NB4 (cell line): ENCODE measurements at places on chromosomes 11 and 22.

GRCh38 chr11:96464700-96465307 lies 75.0 kb downstream of the JRKL start:
- DNase-seq, result peak; percentile 80

- DNase-seq, result peak; percentile 22
Observed at GRCh38 chr11:69497221-69497787, 15.8 kb downstream of the LINC01488 start.

- no peak for DNase-seq
Observed at GRCh38 chr11:125272821-125273220, 108.3 kb downstream of the PKNOX2 start.

GRCh38 chr22:50242406-50242949 lies 2.3 kb downstream of the TUBGCP6 start:
- no peak for DNase-seq

DNA sequence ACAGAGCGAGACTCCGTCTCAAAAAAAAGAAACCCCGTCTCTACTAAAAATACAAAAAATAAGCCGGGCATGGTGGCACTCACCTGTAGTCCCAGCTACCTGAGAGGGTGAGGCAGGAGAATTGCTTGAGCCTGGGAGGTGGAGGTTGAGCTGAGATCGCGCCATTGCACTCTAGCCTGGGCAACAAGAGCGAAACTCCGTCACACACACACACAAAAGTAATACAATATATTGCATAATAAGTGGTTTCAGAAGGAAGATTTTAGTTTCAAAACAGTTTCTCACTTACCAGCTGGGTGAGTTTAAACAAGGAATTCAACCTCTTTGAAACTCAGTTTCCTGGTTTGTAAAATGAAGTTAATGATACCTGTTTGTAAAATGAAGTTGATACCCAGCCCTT lies 32.7 kb upstream of the HTR3A start:
- DNase-seq, result no peak

- DNase-seq, result no peak
Observed at GRCh38 chr11:2465202-2466068, 20.6 kb downstream of the KCNQ1 start.

DNA sequence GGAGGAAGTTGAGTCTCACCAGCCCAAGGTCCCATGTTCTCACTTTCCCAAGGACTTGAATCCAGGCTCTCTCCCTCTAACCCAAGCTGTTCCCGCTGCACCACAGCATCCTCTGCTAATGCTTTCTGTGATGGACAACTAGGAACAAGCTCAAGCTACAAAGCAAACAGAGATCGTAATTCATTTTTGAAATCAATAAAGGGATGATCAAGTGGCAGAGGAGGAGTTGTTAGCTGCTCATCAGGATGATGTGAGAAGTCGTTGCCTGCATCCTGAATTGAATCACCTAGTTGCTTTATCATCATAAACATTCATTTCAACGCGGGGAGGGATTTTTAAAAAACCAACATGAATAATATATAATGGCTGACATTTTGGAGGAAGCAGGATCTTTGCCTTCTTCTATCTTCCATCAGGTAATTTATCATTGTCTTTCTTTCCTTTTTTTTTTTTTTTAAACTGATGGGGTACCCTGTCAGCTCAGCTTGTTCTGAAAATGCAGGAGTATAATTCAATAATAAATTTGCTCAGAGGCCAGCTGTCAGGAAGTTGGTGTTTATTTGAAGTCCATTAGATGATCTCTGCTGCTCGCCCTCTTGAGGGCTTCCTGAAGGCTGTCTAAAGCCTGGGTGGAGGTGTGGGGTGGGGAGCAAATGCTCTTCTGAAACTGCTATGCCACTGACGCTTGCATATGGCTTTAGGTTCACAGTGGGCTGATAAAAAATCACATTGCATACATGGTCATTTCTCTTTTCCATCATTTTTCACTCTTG lies 174.4 kb upstream of the NARS2 start:
- DNase-seq, result no peak

DNA sequence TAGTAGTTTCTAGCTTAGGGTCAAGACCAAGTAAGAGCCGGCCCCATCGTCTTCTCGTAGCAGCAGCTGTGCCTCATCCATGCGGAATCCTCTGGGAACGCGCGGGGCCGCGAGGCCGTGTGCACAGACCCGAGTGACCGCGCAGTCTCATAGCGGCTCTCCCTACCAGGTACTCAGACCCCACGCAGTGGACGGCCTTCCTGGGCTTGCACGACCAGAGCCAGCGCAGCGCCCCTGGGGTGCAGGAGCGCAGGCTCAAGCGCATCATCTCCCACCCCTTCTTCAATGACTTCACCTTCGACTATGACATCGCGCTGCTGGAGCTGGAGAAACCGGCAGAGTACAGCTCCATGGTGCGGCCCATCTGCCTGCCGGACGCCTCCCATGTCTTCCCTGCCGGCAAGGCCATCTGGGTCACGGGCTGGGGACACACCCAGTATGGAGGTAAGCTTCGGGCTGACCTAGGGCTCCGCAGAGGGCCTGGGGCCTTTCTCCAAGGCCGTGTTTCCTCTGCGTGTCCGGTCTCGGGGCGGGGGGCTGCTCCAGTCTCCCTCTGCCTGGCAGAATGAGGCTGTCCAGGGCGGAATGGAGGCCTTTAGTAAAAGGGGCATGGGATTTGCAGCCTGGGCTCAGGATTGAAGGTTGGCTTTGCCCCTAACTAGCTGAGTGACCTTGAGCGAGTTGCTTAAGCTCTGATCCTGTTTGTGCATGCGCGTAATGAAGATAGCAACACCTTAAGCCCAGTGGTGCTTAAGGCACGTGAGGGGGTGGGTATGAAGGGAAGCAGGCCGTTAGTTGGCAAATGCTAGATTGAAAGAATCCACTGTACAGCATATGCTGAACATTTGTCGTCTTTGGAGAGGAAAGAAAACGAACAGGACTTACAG lies 48.9 kb downstream of the ST14 start:
- DNase-seq, result no peak

GRCh38 chr11:114033066-114033465 lies 26.4 kb upstream of the ZBTB16 start:
- no peak for DNase-seq

GRCh38 chr11:34191578-34191977 lies 86.1 kb downstream of the NAT10 start:
- no peak for DNase-seq

- DNase-seq, result no peak
Observed at GRCh38 chr11:28505232-28505631, 397.0 kb downstream of the METTL15 start.

GRCh38 chr11:108562746-108563581 lies 30.6 kb downstream of the EXPH5 start:
- DNase-seq, result peak; percentile 11

- no peak for DNase-seq
Observed at GRCh38 chr11:134001088-134001487, 44.3 kb upstream of the IGSF9B start.

- peak; percentile 99 for DNase-seq
Observed at GRCh38 chr11:77637345-77638165, at the start of gene CLNS1A. Gene CLNS1A, minus strand, starts transcription at chr11:77637794. Its CDS starts 80 bp downstream, at chr11:77637714.

DNA sequence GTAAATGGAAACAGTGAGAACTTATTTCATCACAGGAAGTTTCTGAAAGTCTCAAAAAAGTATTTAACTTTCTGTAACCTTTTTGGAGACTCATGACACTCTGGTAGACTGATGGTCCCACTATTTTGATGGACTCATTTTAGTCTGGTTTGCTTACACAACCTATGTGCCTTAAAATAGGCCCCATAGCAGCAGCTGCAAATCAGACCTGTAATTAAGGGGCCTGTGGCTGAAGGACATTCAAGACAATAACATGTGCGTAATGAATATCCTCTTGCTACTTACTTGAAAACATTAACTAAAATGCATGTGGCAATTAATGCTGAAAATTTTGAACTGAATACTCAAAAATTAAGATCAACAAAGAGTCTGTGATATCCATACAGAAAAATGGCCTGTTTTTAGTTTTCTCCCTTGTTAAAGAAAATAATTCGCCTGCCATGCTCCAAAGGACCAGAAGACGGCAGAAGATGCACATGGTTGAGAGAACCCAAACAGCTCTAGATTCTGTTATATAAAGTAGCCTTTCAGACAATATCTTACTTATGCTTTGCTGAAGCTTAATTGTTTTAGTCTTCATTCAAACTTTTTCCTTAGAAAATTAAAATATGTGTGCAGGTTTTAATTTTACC lies 568.5 kb downstream of the KCNA4 start:
- peak; percentile 4 for DNase-seq

GRCh38 chr11:111537336-111537860 lies 3.1 kb upstream of the LAYN start:
- no peak for DNase-seq

GRCh38 chr11:16598032-16598431 lies 140.4 kb upstream of the C11orf58 start:
- no peak for DNase-seq

DNA sequence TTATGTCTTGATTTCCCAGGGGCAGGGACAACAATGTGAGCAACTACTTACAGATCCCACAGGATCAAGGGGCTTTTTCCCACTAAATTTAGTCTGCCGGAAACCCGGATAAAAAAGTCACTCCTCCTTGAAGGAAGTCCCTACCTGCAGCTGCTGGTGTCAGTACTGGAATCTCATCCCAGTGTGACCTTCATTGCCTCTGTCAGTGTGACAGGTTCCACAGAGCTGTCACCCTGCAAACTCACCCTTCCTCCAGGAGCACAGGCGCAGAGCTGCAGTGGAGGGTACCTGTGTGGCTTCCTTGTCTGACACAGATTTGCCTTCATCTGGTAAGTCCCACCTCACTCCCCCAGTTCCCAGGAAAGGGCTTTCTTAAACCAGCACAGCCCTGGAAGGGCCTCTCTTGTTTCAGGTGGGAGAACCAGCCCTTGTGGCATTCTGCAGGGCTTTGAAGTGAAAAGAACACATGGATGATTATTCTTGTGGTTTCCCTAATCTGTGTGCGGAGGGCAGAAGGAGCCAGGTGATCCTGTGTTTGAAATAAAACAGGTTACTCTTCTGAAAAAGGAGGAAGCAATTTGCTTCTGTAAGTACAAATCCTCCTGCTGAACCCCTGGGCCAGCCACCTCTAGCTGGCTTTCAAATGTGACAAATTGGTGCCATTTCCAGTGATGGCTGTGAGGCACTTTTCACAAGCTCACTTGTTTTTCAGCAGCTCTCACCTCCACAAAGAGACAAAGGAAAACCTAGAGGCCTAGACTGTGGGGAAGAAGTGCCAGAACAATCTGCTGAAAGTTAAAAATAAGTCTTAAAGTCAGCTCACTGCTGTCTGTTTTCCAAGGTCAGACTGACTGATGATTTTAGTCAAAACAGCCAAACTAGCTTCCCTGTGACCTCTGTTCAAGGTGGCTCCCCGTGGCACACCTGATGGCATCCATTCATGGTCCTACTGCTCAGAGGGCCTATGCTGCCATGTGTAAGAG lies 9.2 kb upstream of the PRSS23 start:
- no peak for DNase-seq

DNA sequence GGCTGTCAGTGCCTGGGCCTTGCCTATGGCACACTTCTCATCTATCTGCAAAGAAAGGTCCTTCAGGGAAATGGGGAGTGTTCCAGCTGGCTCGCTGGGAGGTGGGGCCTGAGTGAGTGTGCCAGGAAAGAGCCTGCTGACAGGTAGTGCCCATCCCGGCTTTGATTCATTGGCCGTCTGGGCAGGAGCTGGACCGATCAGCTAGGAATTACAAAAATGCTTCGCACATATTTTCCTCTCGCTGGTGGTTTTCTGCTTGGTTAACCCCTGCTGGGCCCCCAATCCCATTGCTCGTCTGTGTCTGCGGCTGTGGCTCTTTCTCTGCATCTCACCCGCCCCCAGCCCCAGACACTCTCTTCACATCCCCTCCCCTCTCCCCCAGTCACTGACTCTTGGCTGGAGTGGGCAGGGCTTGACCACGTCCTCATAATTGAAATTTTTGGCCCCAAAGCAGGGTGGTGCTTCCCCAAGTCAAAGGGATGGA lies 10.8 kb downstream of the LIF start:
- DNase-seq, result no peak

- peak; percentile 41 for DNase-seq
Observed at GRCh38 chr22:42317008-42317407, 46.6 kb upstream of the TCF20 start.

- no peak for DNase-seq
Observed at GRCh38 chr11:65288706-65289536, 25.7 kb upstream of the CDC42EP2 start.

DNA sequence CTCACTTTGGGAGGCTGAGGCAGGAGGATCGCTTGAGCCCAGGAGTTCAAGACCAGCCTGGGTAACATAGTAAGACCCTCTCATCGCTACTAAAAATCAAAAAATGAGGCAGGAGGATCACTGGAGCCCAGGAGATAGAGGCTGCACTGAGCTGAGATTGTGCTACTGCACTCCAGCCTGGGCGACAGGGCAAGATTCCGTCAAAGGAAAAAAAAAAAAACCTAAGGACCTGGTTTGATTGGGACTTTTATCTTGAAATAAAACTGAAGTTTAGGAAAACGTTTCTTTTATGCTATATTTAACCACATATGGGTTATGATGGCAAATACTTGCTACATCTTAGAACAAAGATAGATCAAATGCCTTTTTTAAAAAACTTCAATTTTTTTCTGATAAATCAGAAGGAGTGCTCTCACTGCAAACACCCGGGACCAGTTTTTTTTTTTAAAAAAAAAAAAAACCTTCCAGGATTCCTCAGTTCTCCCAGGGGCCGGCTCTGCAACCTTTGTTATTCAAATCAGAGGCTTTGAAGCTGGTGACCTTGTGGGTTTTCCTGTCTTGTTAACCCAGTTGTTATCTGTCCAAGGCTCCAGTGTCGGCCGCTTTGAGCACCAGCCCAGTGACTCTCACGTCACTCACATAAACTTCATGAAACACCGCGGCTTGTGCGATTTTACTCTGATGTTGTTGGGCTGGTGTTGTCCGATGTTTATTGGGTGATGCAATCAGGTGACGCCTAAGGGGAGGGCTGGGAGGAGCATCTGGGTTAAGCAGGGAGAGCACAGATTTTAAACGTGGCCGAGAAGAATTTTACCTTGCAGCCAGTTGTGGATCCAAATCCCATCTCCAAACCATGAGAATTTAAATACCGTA lies 24.7 kb upstream of the SLC22A12 start:
- DNase-seq, result peak; percentile 70

DNA sequence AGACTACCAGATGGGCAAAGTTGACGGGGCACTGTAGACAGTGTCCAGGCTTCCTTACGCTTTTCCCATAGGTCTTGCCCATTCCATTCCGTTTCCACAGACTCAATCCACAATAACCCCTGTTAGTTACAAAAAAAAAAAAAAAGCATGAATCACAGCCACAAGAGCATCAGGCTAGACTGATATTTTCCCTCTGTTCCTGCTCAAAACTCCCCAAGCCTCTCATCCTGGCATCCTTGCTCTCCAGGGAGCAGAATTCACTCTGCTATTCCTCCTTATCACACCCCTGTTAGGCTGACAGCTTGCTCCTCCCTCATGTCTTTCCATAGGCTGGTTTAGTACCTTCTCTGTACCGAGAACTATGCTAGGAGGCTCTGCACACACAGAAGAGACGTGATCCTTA lies 42.2 kb downstream of the TMEM123 start:
- no peak for DNase-seq

DNA sequence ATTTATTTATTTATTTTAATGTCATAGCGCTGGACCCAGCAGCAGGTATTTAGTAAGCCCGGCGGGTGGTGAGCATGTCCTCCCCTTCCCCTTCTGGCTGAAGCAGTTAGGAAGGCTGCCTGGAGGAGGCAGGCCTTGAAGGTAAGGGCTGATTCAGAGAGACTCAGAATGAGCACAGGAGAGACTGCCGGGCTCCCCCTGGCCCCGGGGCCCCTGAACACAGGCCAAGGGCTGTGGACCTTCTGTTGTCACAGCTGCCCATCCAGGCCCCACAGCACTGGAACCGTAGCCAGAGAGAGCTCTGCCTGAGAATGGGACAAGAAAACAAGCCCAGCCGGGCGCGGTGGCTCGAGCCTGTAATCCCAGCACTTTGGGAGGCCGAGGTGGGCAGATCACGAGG lies 52.8 kb downstream of the KCNJ4 start:
- DNase-seq, result no peak
